ENCODE measurements at places on chromosomes 5 and 9.

- DNase-seq = no peak
These were observed 1726.4 kb upstream of the NUDT12 start for GRCh38 chr5:105288946-105289345.

DNA sequence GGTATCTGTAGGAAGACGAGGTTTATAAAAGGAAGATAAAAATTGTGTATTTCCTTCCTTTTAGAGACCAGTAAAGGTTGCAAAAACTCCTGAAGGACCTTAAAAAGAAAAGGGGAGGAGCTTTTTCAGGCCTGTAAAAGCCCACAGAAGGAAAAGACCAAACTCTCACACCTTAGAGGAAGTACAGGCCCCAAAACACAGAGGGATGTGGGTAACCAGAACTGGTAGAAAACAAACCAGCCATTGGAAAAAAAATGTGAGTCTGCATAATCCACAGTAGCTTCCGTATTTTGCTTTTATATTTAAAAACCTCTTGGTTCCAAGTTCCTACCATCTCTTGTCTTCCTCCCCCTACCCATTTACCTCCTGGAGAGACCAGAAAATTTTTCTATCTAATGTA is 8.5 kb downstream of the GIN1 start:
- DNase-seq = no peak

DNA sequence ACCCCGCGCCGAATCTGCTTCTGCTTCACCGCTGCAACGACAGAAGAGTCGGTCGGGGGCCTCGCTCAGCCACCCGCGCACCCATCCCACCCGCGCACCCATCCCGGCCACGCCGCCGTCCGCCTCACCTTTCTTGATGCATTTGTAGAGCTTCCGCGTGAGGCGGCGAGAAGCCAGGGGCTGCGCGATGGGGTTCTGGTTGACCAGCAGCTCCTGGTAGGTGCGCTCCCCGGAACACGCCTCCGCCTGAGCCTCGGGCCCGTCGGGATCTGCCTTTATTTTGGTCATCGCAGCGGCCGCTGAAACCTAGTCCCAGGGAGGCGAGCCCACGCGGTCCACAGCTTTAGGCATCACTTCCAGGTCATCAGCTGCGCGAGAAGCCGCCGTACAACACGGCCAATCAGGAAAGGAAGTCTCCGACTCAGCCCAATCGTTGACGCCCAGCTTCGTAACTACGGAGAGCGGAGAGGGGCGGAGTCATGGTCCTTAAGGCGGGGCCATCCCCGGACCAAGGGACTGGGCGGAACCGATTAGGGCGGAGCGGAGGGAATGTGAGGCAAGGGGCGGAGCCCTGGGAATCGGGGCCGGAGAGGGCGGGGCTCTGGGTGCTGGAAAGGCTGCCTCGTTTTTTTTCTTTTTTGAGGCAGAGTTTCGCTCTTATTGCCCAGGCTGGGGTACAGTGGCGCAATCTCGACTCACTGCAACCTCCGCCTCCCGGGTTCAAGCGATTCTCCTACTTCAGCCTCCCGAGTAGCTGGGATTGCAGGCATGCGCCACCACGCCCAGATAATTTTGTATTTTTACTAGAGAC is at the start of gene NHP2:
NHP2 (minus strand) TSS at position 356 of the 811 bp plus-strand sequence; CDS start at position 288, 68 bp downstream.
- DNase-seq = peak; percentile 100

- DNase-seq = no peak
These were observed 181.7 kb upstream of the RIOK2 start for GRCh38 chr5:97364731-97365130.

DNA sequence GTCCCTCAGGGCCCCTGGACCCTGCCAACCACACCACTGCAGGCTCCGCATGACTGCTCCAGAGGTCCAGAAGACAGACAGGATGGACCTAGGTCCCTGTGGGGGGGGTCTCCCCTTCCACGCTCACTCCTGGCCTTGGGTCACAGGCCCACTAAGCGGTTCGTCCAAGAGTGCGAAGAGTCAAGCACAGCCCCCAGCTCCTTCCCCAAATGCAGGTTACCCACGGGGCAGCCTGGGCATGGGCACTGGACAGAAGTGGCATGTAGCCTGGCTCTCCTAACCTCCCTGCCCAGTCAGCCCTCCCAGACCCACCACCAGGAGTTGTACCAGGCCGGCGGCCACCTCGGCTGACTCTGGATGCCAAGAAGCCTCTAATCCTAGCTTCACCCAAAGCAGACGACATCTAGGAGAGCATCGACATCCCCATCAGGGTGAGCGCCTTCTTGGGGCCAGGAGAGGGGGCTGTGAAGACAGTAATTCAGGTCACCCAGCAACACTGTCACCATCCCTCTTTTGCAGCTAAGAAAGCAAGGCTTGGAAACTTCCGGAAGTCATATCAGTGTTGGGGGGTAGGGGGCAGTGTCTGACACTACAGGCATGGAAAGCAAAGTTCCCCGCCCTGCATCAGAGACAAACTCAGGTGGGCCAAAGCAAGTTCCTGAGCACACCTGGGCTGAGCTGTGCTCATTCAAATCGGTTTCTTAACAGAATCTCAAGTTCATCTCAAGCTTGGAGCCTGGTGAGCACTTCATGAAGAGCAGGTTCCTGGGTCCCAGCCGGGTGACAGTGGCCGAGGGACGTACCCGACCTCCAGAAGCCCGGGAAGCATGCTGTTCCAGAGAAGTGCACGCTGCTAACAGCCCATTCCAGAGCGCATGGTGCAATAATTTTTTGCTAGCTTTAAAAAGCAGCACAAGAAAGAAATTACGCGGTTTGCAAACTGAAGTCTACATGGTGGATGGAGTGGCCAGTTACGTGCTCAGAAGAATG is 68.7 kb downstream of the SEMA4D start:
- no peak for DNase-seq

DNA sequence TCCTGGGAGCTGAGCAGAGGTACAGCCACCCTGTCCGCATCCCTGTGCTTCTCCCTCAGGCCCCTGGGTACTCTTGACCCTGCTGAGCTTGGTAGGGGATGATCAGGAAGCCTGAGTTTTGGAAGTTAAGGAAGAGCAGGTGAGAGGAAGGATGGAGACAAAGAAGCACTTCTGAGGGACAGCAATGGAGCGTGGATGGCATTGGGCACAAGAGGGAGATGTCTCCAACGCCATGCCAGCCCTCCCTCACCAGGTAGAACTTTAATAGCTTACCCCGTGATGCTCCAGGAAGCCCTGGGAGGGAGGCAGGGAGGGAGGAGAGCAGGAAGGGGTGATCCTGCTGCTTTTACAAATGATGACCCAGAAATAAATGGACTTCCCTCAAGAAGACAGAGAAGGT is 29.9 kb upstream of the SMU1 start:
- no peak for DNase-seq

DNA sequence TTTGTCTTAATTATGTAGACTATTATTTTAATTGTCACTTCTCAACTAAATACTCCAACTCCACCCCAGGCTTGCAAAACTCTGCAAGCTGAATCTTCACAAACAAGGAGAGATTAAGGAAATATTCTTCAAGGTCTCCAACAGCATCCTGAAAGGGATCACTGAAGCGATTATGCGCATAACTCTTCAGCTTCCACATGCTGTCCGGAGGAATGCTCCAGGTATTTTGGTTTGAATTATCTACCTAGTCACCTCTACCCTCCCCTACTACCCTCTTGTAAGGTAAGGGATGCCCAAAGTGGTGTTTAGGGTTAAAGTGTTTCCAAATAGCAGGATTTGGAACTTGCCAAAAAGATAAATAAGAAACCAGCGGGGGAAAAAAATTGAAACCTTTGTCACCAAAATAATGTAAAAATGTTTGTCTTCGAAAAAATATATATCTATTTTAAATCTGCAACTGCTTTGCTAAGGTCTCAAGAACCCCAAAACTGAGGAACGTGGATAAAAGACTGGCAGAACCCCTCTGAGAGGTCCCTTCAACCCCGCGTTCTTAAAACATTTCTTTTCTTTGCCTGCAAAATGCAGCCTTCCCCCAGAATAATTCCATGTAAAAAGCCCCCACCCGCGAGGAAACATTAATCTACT is 11.6 kb downstream of the PTCH1 start:
- no peak for DNase-seq

GRCh38 chr5:167296066-167296465 is 995.4 kb upstream of the WWC1 start:
- no peak for DNase-seq

DNA sequence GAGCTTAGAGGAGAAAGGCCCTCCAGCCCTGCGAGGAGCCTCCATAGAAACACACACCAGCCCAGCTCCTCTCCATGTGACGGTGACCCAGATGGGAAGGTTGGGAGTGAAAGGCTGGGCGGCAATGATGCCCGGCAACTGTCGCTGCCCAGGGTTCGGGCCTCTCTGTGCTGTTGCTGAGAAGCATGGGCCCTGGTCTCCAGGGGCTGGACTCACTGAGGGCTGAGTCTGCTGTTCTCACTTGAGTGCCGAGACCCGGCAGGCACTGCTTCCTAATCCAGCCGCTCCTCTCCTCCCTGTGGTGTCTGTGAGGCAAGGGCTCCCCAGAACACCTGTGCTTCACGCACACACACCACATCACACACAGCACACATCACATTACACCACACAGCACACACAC is 493.6 kb downstream of the GADD45G start:
- no peak for DNase-seq

DNA sequence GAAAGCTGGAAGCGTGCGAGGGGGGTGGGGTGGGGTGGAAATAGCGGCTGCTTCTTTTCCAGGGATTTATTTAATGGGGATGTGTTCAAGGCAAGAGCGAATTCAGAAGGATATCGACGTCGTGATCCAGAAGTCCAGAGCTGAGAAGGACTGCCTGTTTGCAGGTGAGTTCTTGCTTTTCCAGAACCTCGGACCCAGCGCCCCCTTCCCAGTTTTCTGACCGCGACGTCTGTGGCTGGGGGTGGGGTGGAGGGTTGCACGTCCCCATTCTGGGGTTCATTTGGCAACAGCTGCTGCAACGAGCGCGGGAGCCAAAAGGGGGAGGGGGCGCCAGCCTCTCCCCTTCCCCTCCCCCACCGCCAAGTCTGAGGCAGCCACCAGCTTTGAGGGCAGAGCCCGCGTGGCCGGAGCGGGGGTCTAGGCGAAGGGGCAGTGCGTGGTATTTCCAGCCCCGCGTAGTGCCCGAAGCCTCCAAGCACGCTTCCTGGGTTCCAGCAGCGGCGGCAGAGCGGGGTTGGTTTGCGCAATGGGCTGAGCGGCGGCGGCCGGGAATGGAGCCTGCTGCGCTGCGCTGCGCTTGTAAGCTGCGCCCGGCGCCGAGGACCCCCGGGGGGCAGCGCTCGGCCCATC is 701 bp downstream of the PARP8 start:
- peak; percentile 53 for DNase-seq

DNA sequence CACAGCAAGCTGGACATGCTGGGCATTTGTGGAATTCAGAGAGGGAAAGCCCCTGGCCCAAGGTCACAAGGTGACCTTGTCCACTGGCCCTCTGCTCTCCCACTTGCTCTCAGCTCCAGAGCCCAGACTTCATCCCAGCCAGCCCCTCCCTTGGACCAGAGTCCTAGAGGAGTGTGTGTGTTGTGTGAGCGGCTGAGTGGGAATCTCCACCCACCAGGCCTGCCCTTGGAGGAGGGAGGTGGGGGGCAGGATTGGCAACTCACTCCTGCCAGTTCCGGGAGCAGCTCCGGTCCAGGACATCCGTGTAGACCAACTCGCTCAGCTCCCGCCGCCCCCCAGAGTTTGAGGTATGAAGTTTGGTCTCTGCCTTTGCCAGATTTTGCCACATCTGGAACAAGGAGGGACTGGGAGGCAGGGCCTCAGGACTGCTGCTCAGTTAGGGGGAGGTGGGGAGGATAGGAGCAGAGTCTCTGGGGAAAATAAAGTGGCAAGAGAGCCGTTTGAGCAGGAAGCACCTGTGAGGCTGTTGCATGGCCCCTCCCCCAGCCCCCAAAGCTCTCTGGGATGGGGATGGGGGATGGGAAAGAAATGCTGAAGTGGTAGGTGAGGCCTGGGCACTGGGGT is 1.4 kb downstream of the MZB1 start:
- DNase-seq = no peak

DNA sequence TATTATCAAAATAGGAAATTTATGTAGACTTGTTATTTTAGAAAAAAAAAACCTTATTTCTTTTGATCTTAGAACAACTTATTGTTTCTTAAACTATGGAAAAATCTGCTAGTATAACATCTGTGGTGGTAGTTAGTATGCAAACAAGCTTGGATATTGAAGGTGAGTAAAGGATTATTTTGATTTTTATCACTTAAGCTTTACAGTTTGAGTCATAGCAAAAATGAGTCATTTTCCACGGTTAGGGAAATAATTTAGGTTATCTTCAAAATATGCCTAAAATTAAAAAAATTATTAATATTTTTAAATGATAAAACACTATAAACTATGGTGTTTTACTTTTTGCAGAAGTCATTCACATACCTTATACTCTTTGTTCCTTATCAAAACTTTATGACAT is 107.2 kb upstream of the DHFR start:
- no peak for DNase-seq

DNA sequence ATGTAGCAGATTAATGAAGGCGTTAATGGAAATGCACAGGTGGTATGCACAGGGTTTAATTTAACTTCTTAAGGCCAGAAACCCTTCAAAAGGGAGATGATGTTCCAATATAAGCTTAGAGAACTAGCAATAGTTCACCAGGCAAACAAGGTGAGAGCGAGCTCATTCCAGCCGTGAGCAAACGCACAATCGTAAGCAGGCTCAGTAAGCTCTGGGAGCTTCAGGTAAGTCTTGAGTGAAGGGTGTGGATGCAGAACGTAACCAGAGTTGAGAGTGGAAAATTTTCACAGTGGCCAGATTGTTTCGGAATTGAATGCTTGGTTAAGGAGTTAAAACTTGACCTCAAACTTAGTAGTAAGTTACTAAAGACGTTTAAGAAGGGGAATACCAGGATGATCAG is 5.7 kb downstream of the EQTN start:
- no peak for DNase-seq

- DNase-seq = no peak
These were observed 974 bp downstream of the C9orf40 start for GRCh38 chr9:74951725-74952151.

DNA sequence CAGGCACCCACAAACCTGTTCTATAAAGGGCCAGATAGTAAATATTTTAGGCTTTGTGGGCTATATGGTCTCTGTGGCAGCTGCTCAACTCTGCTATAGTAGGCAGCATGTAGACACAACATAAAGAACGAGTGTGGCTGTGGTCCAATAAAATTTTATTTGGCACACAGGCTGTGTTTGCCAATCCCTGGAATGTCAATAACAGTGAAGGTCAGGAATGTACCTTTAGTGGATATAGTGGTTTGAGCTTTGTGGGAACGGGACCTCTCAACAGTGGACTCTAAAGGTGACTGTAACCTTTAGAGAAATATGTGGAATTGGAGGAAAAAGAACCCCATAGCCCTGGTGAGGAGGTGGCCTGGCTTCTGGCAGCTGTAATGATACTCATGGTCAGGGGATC is 145.2 kb downstream of the MAST4 start:
- DNase-seq = no peak

GRCh38 chr9:92480986-92481633 is 1.2 kb downstream of the ASPN start:
- peak; percentile 71 for DNase-seq

GRCh38 chr9:23842565-23843129 is 16.6 kb upstream of the ELAVL2 start:
- no peak for DNase-seq
